Ovary (tissue), 10 donors: ENCODE measurements at places on chromosomes 5 and 9.
A peak's percentile ranks its signal among the peaks of the same experiment; 100 is the strongest.

- no peak for DNase-seq
Observed at GRCh38 chr5:1208743-1209488, 7.5 kb downstream of the SLC6A19 start.

- no peak for DNase-seq
Observed at GRCh38 chr5:1280177-1281037, 14.5 kb downstream of the TERT start.

DNA sequence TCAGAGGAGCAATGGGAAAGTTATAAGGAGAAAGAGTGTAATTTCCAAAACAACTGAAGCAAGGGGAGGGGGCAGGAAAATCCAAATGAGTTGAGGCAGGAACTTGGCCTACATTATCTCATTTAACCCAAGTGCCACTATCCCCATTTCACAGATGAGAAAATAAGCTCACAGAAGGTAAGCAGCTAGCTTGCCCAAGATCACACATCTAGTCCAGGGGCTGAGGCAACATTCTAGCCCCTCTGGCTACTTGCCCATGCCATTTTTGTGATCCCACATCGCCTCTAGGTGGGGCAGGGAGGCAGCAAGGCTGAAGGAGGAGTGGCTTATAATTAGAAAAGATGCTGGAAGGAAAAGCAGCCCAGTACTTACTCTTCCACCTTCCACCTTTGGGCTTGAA is 2.6 kb upstream of the PSIP1 start:
- no peak for DNase-seq

DNA sequence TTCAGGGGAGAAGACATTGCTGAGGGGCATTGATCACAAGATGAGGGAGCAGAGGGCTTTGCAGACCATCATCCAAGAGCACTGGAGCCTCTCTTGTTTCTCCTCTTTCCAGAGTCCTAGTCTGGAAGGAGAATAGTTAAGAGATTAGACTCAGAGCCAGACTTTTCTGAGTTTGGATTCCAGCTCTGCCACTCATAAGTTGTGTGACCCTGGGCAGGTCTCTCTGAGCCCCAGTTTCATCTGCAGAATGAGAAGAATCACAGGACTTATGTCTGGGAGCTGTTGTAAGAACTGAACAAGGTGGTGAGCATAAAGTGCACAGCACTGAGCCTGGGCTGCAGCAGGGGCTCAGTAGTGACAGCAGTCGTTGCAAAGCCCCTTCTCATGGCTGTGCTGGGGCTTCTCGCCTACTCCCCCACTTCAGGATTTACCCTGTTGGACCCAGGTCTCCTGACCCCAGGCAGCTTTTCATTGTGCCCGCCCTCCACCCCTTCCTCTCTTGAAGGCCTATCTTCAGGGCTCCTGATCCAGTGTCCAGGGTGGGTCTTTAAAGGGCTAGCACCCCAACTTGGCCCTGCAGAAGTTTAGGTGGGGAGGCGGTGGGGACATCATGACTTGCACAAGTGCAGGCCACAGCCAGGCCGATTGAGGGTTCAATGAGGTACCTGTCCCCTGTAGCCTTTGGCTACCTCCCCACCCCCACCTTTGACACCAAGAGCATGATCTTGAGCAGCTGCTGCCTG is 1.5 kb downstream of the SYNPO start:
- no peak for DNase-seq

DNA sequence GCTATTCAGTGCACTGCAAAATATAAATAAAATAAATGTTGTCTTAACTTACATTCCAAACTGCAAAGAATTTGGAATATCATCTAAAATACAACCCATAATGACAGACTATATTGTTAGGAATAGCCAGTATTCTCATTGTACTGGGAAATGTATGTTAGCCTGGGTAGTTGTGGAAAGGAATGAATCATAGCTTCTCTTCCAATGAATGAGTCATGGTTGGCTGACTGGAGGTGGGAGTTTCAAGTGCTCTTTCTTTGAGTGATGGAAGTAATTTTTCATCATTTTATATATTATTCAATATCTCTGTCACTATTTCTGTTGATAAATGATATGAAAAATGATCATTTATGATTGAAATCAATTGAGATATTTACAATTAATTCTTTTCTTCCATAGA is 158.6 kb upstream of the ARRDC3 start:
- no peak for DNase-seq

GRCh38 chr5:127030259-127031146 is at the start of gene MARCHF3:
Gene MARCHF3, minus strand, starts transcription at chr5:127030558. Its CDS starts 112,387 bp downstream, at chr5:126918171.
- peak; percentile 94 for DNase-seq

GRCh38 chr5:147737921-147738320 is 44.6 kb downstream of the JAKMIP2 start:
- DNase-seq: no peak

- no peak for DNase-seq
Observed at GRCh38 chr9:126932871-126933321, 18.3 kb downstream of the RALGPS1 start.

DNA sequence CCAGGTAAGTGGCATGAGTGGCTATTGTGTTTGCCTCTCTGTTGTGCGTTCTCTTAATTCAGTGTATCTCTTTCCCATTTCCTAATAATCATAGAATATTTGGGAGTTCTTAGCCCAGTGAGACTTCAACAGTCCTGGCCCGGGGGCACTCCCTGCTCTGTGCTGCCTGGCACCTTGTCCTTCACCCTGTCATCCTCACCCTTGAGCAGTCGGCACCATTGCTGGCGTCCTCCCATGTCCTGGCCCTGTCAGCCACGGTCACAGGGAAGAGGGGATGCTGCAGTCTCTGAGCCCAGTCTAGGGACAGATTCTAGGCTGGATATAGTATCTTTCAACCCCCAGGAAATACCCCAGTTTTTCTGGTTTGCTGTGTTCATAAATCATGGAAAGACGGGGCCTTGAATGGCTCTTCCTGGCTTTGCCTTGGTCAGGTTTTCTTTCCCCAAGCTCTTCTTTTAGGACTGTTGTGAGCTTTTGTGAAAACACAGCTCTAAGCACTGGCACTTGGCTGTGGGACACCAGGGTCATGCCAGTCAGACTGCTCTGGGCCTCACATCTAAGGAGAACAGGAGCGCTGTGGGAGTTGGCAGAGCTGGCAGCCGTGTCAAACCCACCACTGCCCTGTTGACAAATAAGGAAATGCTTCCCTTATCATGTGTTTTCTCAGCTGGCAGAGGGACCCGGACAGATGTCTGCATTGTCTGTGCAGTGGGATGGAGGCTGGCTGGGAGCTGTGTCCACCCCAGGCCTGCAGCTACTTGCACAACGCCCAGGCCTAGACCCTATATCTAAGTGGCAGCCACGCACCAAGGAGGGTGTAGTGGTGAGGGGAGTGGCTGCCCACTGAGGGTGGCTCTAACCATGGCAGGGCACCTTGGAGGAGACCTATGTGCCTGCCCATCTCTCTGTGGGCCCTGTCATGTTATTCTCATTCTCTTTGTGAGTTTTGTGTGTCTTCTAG is 378.6 kb downstream of the ICE1 start:
- no peak for DNase-seq

- DNase-seq: no peak
Observed at GRCh38 chr5:65927503-65928321, 1.3 kb downstream of the ERBIN start.

GRCh38 chr5:179292681-179293635 is 52.3 kb downstream of the ADAMTS2 start:
- DNase-seq: no peak

- DNase-seq: no peak
Observed at GRCh38 chr9:100774962-100775361, 197.1 kb downstream of the CAVIN4 start.

- no peak for DNase-seq
Observed at GRCh38 chr9:107614765-107615164, 125.2 kb upstream of the KLF4 start.

DNA sequence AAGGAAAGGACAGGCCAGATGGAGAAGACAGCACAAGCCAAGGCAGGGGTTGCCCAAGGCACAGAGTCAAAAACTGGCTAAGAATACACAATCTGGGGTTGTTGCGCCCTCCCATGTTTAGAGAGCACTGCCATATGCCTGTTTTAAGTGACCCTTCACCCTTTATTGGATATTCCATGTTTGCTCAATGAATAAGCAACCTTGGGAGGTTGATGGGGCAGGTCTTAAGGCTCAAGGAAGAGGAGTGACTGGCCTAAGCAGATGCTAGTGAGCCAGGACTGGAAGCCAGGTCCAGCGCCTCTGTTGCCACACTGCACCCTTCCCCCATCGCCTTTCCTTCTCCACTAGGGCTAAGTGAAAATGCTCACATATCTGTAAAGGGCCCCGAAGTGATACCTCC is 6.7 kb downstream of the TXN start:
- DNase-seq: no peak

- no peak for DNase-seq
Observed at GRCh38 chr5:163094492-163095180, 342.8 kb upstream of the CCNG1 start.

- DNase-seq: peak; percentile 74
Observed at GRCh38 chr5:52787600-52788504, at the start of the genes ITGA1 and PELO. Gene ITGA1, plus strand, starts transcription at chr5:52787916. Its CDS starts 438 bp downstream, at chr5:52788354. Gene PELO, plus strand, starts transcription at chr5:52787916. Its CDS starts 12,479 bp downstream, at chr5:52800395.

DNA sequence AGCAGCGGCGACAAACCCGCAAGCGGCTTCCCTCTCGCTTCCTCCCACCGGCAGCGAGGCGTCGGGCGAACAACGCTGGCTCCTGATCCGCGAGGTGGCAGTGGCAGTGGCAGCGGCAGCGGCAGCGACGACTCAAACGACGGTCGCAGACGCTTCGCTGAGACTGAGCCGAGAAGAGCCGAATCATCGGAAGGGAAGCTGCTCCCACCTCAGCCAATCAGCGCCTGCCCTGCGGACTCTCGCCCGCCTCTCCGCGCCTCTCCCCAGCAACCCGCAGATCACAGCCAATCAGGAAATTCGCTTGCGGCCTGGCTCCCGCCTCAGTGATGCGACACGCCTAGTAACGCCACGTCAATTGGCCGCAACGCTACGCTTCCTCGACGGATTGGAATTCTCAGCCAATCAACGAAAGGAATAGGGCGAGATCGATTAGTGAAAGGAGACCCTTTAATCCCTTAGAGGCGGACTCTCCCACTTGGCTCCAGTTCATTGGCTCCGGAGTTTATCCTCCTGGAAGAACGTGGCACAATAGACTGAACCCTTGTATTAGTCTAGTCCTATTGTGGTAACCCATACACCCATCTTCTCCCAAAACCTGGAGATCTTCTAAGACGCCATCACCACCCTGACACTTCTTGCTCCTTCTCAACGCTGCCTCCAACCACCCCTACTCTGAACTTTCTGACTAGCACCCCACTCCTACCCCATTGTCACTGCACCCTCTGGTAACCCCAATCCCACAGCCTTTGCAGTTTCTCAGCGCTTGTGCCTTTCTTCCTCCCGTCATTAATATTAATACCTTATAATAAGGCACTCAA is at the start of gene VCP:
Gene VCP, minus strand, starts transcription at position 165 of the 818 bp plus-strand sequence. CDS start 272 bp downstream, outside the sequence.
- peak; percentile 97 for DNase-seq

DNA sequence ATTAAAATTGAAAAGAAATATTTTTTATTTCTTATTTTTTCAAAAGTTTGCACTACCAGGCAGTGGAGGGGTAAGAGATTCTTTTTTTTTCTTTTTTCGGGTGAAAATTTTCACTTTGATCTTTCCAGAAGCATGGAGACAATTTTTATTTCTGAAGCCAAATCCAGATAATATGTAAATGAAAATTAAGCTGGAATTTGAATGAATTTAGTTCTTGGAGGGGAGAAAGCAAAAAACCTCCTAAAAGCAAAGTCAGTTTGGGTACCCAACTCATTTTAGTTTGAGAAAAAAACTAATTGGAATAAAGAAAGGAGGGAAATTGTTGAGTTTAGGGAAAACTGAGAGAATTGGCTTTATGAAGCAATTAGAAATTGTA is 872 bp downstream of the ZNF618 start:
- DNase-seq: no peak

DNA sequence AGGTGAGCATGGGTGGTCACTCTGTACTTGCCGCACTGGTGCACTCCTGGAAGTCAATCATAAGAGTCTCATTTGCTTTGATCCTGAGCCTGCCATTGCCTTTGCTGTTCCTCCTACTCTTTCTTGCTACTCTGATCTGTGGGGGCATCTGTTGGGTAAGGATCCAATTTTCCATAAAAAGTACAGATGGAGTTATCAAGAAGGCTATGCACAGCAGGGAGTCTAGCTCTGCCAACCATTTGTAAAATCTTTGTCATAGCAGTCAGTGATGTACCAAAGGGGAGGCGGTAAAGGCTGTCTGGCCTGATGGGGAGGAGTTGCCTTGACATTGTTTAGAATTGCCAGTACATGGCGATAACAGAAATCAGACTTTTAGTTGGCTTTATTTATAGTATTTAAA is 109.0 kb upstream of the PLPPR1 start:
- no peak for DNase-seq

GRCh38 chr9:129113645-129114304 is 2.6 kb downstream of the PTPA start:
- DNase-seq: no peak

GRCh38 chr5:134085411-134085810 is 29.1 kb upstream of the TCF7 start:
- no peak for DNase-seq

- peak; percentile 37 for DNase-seq
Observed at GRCh38 chr5:67215519-67216471, 19.2 kb upstream of the CD180 start.

DNA sequence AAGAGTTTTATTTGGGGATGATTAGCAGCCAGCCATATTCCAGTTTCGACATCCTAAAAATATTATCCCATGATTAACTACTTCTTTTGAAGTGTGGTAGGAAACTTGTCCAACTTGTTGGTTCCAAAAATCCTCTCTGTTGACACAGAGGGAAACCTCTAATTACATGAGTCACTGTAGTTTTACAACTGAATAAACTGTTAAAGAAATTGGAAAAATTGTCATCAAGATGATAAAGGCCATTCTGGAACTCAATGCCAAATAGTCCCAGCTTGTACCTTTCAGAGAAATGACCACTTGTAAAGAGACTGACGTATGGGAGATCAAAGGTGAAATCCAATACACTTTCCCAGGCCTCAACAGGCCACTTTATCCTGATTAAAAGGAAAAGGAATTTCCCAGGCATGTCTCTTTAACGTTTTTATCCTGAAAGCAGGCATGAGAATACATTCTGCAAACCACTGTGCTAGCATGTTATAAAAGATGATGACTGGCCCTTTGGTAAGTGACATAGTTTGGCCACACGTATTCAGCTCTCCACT is 261.6 kb downstream of the GLIS3 start:
- DNase-seq: no peak

DNA sequence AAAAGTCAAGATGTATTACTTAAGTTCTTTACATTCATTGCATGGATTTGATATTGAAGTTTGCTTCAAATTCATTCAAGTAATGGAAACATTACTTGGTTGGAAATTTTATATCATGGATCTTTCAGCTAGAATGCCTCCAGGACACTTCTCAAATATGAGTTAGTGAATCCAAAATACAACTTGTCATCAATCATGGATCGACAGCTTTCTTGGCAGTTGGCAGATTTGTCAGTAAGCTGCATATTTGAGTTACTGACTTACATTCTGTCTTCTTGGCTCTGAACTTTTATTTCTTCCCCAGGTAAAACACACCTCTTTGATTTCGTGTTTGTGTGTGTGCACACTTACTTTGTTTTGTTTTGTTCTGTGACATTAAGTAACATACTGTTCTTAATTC is 1171.1 kb downstream of the TAF11L14 start:
- no peak for DNase-seq
